ENCODE measurements at places on chromosomes 1 and 21. TPM values are rescaled to one million over a fixed set of nuclear protein-coding genes. Genes with fewer than 3 reads are reported as not detected.

GRCh38 chr1:241592273-241592958 is 47.8 kb downstream of the CHML start:
- DNase-seq = peak; percentile 47

DNA sequence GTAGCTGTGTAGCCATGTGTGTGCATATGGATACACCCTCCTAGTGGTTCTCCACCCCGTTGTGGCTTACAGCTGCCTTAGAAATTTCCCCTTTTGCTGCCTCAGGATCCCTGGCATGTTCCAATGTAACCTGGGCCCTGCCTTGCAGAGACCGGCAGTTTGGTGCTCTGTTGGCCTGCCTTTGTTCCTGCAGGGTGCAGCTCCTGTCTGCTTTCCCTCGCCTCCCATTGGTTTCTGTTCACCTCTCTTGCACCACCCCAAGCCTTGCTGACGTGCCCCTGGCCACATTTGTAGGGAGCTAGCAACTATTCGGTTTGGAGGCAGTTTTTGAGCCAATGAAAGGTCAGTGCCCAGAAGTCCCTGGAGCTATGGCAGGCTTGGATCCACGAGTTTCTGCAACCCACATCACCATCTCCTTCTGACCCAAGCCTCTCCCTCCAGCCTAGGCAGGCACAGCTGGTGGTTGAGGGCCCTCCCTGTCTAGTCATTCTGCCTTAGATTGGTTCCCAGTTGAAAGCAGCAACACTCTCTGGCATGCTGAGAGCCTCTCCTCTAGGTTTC is 54.9 kb downstream of the MAB21L3 start:
- no peak for DNase-seq

ABCG1 gene
- 4.5 TPM for total RNA-seq

DNA sequence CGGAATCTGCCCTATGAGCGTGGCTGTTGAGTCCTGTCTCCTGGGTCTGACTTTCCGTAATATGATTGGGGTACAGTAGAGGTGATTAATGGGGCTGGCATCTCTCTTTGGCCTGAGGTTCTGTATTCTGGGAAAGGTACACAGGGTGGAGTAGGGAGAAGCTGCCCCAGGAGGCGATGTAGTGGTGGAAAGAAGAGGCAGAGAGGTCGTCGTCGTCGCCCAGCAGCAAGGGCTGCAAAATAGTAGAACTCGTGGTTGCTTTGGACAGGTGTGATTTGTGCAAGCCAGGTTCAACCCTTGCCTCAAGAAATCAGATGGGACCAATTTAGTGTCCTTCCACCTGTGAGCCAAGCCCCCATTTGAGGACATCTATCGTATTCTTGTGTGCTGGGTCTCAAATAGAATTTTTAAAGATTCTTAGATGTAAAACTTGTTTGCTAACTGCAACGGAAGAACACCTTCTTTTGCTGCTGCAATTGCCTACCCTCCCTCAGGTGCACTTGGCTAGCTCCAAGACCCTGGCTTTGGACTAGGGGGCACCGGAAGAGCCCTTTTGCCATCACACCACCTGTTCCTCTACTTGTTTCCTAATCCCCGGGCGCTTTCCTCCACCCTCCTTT is 1.3 kb upstream of the HMGN2 start:
- DNase-seq = no peak

UMODL1 gene
- total RNA-seq = 0.22 TPM

DNA sequence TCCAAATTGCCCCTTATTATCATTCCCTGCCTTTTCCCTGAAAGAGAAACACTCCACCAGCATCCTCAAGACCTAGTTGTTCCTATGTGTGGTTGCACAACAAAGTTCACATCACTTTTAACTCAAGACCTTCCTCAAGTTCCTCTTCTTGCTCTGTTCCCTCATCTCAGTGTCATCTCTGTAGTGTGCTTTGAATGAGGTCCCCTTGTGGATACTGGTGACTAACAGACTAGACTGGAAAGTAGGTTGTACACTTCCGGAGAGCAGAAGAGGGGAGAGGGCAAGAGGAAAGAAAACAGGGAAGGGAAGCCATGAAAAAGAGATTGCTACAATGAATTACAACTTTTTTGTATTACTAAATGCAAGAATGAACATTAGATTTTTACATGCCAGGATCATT is 853.8 kb downstream of the USP25 start:
- no peak for DNase-seq

DNA sequence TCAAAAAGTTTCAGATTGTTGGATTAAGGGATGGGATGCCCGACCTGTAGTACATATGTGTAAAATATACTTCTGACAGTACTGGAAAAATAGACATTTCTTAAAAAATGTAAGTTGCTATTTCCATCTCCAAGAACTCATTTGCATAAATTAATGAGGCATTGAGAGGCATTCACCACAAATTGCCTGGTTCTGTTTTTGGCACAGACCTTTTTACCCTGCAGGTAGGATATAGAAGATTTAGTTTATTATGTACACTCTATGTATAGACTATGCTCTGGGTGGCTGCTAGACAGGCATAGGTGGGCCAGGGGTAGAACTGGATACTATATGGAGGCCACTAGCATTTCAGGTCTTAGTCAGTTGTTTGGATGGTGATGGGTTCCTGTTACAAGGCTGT is 8.0 kb downstream of the CCDC17 start:
- DNase-seq = no peak

- peak; percentile 89 for DNase-seq
Measured at GRCh38 chr1:65420590-65421350, at the start of the genes LEPR and LEPROT. TSS of gene LEPR (plus strand) at chr1:65420668. CDS start at chr1:65565566, 144,898 bp downstream. TSS of gene LEPROT (plus strand) at chr1:65420668. CDS start at chr1:65420725, 57 bp downstream.

DNA sequence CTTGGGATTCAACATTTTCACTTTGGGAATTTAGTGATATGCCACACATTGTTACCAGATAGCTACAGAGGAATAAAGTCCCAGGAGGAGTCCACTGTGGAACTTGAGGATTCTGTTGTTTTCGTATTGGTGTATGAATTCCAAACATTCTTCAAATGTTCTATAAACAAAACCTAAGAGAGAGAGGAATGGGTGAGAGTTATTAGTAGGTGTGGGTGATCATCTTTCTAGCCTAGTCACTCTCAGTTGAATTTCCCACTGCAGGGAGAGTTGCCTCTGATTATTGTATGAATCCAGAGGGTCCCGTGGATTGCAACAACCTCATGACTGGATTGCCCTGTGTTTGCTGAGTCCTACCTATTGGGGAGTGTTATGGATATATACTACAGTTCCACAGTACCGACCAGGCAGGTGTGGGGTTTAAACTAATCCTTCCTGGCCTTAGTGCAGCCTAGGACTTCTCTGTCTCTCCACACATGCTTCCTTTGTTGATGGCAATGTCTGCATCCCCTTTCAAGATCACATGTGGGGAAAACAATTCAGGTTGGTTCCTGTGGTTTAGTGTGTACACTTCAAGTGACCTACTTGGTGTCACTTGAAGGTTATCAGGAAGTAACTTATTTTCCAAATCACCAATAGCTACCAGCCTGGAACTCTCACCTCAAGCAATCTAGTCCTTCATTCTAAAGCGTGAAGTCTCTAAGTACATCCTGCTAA is 91.8 kb downstream of the ADCY10 start:
- no peak for DNase-seq

TAL1 gene
- total RNA-seq = not detected

DNA sequence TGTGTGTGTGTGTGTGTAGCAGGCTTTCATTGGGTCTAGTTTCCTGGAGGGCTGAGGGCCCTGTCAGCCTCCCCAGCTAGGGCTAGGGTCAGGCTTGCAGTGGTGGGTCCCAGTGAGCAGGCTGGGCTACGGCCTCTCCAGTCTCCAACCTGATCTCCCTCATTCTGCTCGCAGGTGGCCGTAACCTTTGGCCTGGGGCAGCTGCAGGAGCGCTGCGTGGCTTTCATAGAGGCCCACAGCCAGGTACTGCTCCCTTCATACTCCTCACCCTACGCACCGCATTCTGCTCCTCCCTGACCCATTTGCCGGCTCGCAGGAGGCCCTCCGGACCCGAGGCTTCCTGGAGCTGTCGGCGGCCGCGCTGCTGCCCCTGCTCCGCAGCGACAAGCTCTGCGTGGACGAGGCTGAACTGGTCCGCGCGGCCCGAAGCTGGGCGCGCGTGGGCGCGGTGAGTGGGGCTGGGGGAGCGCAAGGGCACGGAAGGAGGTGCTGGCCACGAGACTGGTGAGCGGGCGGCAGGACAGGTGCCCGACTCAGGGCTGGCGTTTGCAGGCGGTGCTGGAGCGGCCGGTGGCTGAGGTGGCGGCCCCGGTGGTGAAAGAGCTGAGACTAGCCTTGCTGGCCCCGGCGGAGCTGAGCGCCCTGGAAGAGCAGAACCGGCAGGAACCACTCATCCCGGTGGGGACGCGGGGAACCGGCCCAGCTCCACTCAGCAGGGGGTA is 4.7 kb downstream of the BTBD19 start:
- no peak for DNase-seq

KHDC4 gene
- total RNA-seq = 63.9 TPM

DNA sequence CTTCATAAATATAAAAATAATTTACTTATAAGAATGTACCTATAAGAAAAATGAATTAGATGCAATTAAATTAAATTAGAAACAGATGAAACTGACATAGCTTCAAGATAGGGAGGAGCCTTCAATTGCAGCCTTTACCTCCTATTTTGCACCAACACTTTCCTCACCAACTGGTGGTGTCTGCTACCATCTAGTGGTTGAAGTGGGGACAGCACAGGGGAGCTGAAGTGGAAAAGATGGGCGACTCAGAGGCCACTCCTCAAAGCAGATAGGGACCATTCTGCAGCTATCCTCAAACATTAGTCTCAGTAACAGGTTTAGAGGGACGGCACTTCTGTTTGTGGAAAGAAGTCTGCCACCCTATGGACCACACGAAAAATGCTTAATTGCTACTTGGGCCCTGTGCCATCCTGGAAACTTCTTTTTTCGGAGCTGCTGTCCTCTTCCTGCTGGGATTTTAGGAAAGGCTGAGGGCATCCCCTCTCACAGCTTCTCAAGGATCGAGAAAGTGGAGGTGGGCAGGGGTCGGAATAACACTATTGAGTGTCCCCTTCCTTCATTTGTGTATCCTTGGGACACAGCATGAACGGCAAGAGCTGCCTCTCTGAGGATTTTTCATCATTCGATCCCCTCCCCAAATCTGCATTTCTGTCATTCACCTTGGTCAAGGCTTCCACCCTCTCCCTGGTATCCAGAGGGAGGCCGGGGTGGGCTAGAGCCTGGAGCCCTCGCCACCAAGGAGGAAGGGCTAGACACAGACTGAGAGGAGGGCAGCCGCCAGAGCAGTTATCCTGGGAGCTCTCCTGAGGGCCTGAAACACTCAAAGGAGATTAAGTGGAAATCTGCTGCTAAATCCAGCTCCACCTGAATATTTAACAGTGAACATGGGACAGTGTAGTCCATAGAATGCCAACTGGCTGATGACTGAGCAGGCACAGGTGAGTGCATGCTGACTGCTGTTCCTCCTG is 9.6 kb downstream of the PROK1 start:
- DNase-seq = peak; percentile 74

DNA sequence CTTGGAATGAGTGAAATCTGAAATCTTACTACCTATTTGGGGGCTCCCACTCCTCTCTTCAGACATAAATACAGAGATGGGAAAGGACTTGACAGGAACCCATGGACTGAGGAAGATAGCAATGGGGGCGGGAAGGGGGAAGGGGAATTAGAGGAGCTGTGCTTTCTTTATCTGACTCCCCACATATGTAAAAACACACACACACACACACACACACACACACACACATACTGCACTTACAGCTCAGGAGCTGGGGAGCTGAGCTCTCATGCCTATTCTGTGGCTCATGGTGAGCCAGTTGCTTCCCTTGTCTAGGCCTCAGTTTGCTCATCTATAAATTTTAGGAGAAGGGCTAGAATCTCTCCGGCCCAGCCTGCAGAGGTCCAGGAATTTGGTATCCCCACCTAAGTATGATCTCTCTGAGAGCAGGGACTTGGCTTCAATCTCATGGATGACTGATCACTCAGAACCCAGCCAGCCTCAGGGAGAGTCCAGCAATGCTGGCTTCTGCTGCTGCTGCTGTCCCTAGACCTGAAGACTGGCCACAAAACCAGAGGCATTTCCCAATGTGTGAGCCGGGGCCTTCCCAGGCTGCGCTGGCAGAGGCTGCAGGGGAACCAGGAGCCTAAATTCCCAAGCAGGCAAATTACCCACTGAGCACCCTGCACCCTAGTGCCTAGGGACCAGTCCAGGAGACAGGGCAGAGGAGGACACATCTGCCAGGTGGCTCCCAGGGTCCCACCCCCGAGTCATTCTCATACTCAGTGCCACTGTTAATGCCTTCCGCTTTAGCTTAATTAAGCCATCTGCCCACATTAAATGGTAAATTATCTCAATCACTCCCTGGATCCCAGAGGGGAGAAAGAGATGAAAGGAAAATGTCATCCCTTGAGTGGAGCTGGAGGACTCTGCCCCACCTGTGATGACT is 57.5 kb upstream of the RBM15 start:
- DNase-seq = no peak

- no peak for DNase-seq
Measured at GRCh38 chr1:62784509-62785365, 805 bp downstream of the ATG4C start.

DNA sequence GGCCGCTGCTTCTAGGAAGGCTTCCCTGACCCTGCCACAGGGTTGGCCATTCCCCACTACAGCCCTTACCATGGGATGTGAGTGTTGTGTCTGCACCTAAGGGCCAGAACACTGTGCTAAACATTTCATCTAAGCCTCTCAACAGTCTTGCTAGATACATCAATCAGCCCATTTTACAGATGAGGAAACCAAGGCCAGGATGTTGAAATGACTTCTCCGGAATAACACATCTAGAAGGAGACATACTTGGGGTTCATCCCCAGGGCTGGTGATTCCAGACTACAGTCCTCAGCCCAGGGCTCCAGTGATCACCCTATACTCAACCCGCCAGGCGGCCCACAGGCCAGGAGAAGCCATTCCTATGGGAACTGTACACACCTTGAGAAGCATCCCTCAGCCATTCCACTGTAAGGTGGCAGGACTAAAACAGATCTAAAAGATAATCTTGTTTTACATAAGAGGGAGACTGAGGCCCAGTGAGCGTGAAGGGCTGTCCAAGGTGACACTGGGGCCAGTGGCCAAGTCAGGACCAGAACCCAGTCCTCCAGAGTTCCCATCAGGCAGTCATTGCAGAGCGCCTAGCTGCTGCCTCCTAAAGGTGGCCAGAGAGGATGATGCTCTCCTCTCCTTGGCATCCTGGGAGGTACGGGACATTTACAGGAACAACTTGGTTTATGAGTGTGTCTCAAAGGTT is 119.5 kb downstream of the GLIS1 start:
- DNase-seq = peak; percentile 29

GRCh38 chr1:64755361-64755760 is 10.5 kb downstream of the RAVER2 start:
- no peak for DNase-seq
